ENCODE measurements at places on chromosomes 11 and 22.
A peak's percentile ranks its signal among the peaks of the same experiment; 100 is the strongest.

- DNase-seq: no peak
Measured at GRCh38 chr22:19853058-19853878, 1.4 kb downstream of the GNB1L start.

- peak; percentile 41 for DNase-seq
Measured at GRCh38 chr11:121318848-121319834, 26.6 kb downstream of the SC5D start.

GRCh38 chr11:36564376-36565030 is 3.3 kb upstream of the RAG1 start:
- DNase-seq: peak; percentile 82

- DNase-seq: no peak
Measured at GRCh38 chr11:116424615-116425261, 348.0 kb downstream of the BUD13 start.

DNA sequence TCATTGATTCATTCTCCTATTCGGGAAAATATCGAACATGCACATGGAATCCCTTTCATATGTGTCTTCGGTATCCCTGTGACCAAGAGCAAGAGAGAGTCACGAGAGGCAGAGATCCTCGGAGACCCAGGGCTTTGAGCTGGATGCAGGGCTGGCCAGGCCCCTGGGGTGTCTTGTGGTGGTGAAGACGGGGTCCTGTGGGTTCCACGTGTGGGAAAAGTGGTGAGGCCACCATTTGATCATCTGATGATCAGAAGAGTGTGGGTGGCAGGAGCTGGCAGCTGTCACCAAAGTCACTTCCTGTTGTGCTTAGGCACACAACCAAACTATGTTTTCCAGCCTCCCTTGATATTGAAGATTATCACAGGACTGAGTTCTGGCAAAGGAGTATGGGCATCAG is 94.0 kb downstream of the BRD1 start:
- no peak for DNase-seq

GRCh38 chr11:35916270-35916669 is 27.6 kb upstream of the LDLRAD3 start:
- no peak for DNase-seq

DNA sequence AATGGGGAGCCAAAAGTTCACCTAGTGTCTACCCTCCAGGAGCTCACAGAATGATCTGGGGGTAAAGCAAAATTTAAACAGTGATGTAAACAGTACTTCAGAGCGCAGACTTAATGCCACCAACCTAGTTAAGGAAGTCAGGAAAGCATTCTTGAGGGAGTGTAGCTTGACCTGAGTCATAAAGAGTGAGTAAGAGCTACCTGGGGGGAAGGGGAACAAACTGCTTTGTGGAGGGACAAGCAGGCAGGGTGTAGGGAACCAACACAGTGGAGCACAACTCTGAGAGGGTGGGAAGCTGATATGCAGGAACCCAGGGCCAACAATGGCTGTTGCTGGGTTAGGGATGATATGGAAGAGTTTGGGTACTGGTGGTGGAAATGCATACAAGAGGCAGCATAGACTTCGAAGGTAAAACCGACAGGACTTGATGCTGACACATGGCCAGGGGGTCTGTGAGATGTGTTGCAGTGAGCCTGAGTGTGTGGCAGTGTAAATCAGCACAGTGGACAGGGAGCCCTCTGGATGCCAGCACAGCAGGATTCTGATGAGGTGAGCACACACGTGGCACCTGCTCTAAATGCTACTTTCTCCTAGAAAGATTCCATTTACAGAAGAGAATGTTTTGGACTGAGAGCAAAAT is 58.3 kb upstream of the CYP2D6 start:
- no peak for DNase-seq

DNA sequence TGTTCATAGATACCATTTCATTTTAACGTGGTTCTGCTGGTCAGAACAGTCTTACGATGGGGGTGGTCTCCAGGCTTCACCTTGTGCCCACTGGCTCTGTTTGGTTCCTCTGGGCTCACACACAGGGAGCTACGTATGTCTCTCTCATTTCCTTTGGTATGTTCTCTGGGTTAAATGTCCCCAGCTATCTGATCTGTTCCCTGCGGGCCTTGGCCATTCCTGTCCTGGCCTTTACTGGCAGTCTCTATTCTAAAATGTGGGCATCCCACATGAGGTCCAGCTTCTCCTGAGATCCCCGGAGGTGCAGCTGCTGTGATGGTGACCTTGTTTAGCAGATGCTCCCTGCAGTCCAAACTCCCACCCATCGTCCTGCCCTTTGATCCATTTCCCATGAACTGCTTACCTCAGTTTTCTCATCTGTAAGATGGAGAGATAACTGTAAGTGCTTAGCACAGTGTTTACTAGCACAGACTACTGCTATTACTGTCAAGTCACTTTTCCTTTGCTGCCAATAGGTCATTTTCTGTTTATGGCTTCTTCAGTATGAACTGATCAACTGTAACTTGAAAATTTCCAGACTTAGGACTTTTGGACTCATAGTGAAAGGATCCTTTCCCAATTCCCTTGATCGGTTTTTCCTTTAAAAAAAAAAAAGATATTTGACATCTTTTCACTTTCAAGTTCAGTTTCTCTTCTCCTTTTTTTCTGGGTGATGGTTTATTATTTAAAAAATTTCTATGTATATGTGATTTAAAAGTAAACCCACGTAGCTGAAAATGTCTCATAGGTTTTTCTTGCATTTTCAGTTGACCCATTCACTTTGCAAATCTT is 92.9 kb downstream of the PTPRJ start:
- no peak for DNase-seq

DNA sequence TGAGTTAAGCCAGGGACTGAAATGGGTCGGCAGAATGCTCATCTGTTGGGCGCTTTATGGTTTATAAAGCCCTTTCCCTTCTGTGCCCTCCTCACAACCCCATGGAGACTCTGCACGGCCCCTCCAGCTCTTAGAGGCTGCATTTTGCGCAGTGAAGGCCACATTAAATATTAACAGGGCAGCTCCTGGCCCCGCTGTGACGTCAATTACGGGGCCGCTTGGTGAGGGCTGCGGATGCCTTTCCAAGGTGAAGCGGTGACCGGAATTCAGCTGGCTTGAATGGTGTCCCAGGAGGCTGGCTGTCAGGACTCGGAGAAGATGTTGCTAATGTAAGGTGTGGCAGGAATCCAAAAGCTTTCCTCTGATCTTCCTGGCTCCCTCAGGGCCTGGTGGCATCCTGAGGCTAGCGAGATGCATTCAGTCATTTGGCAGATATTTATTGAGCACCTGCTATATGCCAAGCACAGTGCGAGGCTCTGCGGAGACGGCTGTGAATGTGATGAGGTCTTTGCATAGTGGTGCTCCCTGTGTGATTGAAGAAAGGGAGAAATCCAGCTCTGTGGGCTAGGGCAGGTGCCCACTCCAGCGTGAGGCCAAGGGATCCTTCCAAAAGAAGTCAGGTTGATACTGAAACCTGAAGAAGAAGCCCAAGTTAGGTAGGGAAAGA is 10.4 kb upstream of the YWHAH start:
- no peak for DNase-seq

DNA sequence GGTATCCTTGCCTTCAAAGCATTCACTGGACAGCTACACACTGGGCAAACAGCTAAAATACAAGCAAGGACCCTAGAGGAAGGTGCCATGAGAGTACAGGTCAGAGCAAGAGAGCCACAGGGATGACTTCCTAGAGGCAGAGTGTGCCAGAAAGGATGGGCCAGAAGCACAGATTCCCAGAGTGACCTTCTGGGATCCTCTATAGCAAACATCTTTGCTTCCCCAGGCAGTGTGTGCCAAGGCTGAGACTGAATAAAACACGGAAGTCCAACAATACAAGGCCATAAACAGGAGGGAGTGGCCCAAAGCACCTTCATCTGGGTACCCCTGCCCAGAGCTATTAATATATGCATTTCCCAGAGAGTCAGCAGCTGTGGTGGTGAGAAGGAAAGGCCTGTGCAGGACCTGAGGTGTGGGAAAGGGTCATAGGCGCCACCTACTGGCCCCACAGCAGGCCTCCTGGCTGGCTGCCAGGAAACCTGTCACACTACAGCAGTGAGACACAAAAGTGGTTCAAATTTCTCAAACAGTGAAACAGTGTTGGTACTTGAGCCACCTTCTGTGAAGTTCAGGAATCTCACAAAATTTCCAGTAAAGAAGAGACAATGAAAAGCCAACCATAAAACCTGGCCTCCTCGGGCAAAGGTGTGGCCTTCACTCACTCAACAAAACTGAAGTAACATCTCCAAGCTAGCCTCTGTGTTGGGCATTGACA is 20.3 kb downstream of the CLPB start:
- DNase-seq: peak; percentile 34

DNA sequence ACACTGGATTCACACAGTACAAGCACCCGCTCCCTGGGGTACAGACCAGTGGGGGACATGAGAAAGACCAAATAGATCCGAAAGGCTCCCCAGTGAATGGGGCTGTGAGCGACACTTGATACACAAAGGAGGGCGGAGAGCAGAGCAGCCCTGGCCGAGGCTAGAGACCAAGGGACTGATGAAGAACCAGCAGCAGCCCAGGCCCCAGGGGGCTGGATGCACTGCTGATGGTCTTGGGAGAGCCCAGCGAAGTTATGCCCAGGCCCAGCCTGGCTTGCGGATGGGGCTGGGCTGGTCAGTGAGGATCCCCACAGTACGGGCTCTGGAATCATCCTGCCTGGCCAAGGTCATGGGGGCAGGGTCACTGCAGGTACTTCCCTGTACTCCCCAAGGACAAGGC is 23.2 kb downstream of the ARHGAP1 start:
- DNase-seq: no peak

GRCh38 chr22:30223303-30223702 is 23.3 kb downstream of the LIF start:
- DNase-seq: no peak

- no peak for DNase-seq
Measured at GRCh38 chr11:77412814-77413213, 61.1 kb downstream of the PAK1 start.

DNA sequence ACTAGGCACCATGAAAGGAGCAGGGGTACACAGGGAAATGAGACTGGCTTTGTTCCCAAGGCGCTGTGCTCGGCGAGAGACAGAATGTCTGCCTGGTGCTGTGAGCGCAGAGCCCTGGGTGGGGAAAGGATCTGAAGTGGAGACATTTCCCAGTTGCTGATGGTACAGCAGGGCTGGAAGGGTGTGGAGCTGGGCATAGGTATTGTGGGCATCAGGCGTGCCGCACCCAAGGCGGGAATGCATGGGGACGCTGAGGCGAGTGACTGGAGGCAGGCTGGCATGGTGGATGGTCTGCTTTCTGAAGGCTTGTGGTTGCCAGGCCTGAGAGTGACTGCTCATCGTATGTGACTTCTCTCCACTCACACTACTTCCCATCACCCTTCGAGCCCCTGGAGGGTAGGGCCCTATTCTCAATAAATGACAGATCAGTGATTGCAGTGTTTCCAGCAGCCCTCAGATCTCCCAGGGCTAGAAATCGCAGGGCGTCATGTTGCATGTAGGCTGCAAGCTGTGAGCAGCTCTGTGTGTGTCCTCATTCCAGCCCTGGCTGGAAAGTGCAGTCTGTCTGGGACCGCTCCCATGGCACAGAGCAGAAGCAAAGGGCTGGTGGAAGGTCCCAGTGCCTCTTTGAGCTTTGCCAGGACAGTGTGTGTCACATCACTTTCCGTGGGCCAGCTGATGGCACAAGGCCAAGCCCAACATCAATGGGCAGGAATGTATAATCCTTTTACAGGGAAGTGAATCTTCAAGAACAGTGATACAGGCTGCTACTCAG is 67.7 kb downstream of the TBC1D22A start:
- no peak for DNase-seq

DNA sequence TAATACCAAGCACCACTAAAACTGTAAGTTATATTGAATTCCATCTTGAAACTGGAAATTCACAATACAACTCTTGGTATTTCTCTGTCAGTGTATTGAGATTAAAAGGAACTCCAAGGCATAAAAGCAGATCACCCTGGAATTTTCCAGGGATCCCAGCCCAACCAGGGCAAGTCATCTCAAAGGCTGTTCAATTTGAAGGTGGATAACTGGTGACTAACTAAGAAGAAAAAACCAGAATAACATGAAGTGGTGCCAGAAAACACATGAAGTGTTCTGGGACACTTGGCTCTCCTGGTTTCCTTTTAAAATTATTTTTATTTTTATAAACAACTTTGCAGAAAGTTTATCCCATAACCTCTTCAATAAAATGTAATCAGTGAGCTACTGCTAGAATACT is 7.8 kb upstream of the BMAL1 start:
- no peak for DNase-seq
